ENCODE measurements at places on chromosomes 3 and 15. TPM values are rescaled to one million over a fixed set of nuclear protein-coding genes. Genes with fewer than 3 reads are reported as not detected.

Gene MESP2
- 0.78 TPM for total RNA-seq

Gene SYNM
- 24.5 TPM for total RNA-seq

Gene SPINK8
- not detected for total RNA-seq

Gene CEP70
- total RNA-seq: 30.7 TPM

Gene RASGRF1
- total RNA-seq: not detected

Gene COLQ
- total RNA-seq: 0.97 TPM

Gene ISLR
- 250 TPM for total RNA-seq

Gene SLC9C1
- under 0.01 TPM for total RNA-seq

Gene SMCO1
- not detected for total RNA-seq

Gene WDR93
- total RNA-seq: 0.32 TPM

Gene STAC
- total RNA-seq: 0.13 TPM

Gene SV2B
- under 0.01 TPM for total RNA-seq

Gene CCR8
- total RNA-seq: not detected

Gene ILDR1
- total RNA-seq: not detected

Gene LINGO1
- total RNA-seq: 0.11 TPM

Gene SLCO2A1
- not detected for total RNA-seq

Gene CCDC50
- total RNA-seq: 64.0 TPM

Gene CEP19
- total RNA-seq: 3.5 TPM

Gene DET1
- total RNA-seq: 10.2 TPM

Gene VEPH1
- 55.6 TPM for total RNA-seq

Gene ROBO1
- 39.1 TPM for total RNA-seq

Gene CNOT10
- 29.5 TPM for total RNA-seq

Gene ACTRT3
- total RNA-seq: 5.0 TPM

Gene FAM81A
- 1.4 TPM for total RNA-seq

Gene TM4SF4
- total RNA-seq: 0.86 TPM

Gene GRK7
- not detected for total RNA-seq

Gene CP
- total RNA-seq: 105 TPM

Gene DENND6A
- total RNA-seq: 26.3 TPM

Gene CLDN18
- total RNA-seq: under 0.01 TPM

Gene MUSTN1
- not detected for total RNA-seq

Gene HRG
- not detected for total RNA-seq

Gene TRPM1
- total RNA-seq: not detected

Gene CHRM5
- total RNA-seq: not detected

Gene EPHB1
- 0.52 TPM for total RNA-seq

Gene INSYN1
- total RNA-seq: 4.3 TPM

Gene KBTBD12
- under 0.01 TPM for total RNA-seq

Gene GLDN
- 56.1 TPM for total RNA-seq

Gene NR2F2
- total RNA-seq: 1.7 TPM

Gene UACA
- 121 TPM for total RNA-seq

Gene CAPN7
- total RNA-seq: 46.9 TPM

Gene CTXN2
- not detected for total RNA-seq

Gene LIPC
- 1.8 TPM for total RNA-seq

Gene LRRFIP2
- 88.5 TPM for total RNA-seq

Gene GRM2
- under 0.01 TPM for total RNA-seq

Gene GREM1
- 39.1 TPM for total RNA-seq

Gene AGBL1
- not detected for total RNA-seq

Gene GPR87
- not detected for total RNA-seq

Gene NR1I2
- total RNA-seq: 0.13 TPM

Gene CASR
- total RNA-seq: not detected

Gene NEIL1
- 5.0 TPM for total RNA-seq
